K562 (cell line): ENCODE measurements at places on chromosomes 16 and 17.

DNA sequence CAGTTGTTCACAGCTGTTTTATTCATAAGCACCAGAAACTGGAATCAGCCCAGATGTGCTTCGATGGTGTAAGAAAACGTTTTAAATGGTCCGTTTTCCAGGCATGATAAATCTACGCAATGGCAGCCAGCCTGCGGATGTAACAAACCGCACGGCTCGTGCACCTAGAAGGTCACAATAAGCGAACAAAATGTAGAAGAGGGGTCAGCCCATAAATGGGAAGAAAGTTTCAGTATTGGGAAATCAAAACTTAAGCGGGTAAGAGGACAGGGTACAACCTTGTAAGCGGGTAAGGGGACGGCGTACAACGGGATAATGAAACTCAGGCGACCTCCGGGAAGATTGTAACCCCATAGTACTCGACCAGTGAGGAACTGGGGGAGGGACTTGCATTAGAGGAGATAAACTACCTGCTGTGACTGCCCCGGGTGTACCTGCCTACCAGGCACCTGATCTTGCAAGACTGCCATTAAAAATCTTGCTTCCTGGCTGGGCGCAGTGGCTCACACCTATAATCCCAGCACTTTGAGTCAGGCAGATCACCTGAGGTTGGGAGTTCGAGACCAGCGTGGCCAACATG, 66.6 kb downstream of the ANKRD11 start:
- DNase-seq, result no peak

DNA sequence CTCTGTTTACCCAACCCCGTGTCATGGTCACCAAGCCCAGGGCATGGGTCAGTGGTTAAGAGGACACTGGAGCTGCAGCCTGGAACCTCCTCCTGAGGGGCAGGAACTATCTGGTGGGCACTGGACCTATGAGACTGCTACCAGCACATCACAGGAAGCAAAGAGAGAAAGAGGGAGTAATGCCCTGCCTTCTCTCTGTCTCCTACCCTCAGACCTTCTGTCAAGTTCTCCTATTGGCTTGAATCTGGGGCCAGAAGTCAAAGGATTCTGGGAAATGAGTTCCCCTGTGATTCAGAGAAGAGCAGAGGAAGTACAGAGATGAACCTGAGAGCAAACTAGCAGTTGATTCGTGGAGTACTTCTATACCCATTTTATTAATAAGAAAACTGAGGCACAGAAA, 123.0 kb upstream of the GNAO1 start:
- no peak for DNase-seq

DNA sequence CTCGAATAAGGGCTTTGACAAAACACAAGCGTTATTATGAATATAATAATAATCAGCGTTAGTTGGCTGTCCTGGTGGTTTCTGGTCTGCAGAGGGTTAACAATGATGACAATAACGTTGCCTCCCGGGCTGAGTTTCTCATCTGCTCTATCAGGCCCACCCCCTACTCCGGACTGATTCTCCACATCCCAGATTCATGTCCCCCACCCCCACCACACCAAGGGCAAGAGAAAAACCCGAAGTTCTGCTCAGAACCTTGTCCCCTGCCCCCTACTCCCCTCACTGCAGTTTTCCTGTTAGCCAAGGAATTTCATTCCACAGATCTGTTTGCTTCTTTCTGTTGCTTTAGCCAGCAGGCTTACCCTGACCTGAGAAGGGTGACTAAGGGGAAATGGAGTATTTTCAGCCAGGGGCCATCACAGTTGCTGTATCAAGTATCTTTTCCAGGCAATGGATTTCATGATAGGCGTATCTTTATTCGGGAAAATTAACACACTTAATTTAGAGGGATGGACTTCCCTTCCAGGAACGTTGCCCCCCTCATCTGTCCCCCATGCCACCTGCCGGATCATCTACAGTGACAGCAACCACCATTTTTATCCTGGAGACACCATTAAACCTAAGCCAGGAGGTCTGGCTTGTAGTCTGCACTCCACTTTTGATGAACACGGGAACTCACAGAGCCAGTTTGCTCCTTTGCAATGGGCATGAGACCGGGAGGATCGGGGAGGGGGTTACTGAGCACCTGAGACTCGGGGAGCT, 23.7 kb downstream of the ALOX15 start:
- DNase-seq, result no peak

DNA sequence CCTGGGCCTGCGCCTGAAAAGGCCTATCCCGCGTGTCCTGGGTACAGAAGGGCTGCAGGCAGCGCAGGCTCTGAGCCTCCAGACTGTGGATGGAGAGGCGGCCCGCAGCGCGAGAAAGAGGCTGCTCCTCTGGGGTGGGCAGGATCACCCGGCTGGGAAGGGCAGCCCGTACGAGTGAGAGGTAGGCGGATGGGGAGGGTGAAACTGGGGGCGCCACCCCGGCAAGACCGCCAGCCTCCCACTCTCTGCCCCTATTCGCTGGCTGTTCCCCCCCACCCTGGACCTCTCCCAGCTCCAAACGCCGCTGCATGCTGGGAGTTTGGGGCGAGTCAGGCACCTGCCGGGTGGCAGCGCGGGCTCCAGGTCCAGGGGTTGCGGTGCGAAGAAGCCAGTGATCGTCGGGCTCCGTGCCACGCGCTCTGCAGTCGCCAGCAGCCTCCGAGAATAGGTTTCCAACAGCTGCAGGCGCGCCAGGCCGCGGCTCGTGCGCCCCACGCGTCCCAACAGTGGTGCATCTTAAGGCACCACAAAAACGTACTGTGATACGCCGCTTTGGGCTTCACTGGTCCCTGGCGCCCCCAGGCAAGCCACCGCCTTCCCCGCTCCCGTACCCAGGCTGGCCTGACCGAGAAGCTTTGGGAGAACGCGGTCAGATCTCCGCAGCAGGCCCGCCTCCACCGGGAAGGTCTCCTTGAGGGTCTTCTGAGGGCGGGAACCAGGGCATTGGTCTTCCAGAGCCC, 1.1 kb downstream of the NOXO1 start:
- no peak for DNase-seq

- DNase-seq, result peak; percentile 66
Measured at GRCh38 chr17:31391496-31391949, at the start of gene RAB11FIP4. Gene RAB11FIP4 (plus strand): TSS chr17:31391675. CDS start chr17:31391853, 178 bp downstream.

GRCh38 chr17:81712468-81713003, 452 bp downstream of the SLC25A10 start:
- DNase-seq, result peak; percentile 72

- DNase-seq, result peak; percentile 5
Measured at GRCh38 chr17:38921756-38922411, 3.5 kb upstream of the LASP1NB start.

- no peak for DNase-seq
Measured at GRCh38 chr16:79865918-79866317, 265.4 kb upstream of the MAF start.

DNA sequence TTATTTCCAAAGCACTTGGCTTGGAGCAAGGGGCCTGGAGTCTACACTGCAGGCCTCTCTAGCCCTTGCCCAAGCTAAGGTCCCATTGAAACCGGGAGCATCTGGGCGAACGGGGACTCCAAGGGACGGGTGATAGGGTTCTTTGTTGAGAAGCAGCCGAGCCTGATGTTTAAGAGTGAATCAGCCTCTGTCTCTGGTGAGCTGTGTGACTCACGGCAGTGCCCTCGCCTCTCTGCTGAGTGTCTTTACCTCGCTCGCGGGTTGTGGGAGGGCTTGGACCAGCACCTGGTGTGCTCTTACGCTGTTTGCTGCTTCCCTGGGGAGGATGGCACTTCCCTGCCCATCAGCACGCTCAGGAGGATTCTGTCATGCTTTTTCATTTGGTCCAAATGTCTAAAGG, 1.3 kb downstream of the HGS start:
- DNase-seq, result peak; percentile 35

DNA sequence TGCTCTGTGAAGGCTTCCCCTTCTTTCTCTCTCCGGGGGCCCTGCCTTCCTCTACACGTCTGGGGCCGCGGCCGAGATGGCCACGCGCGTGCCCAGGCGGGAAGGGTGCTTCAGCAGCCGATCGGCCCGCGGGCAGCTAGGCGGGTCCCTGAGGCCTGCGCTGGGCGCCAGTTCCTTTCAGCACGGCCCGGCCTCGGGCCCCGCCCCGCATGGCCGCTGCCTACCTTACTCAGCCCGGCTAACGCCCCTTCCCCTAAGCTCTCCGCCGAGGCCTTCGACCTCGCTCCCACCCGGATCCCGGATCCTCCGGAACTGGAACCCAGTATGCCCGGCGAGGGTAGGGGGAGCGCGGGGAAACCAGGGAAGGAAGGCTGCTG, 335 bp downstream of the TMEM11 start:
- DNase-seq, result peak; percentile 39

- no peak for DNase-seq
Measured at GRCh38 chr17:1367351-1367745, 32.7 kb downstream of the YWHAE start.

GRCh38 chr17:66135219-66135618, 56.7 kb downstream of the CEP112 start:
- DNase-seq, result no peak

GRCh38 chr17:3482852-3483251, 7.1 kb downstream of the ASPA start:
- no peak for DNase-seq

- DNase-seq, result peak; percentile 95
Measured at GRCh38 chr17:78421534-78422266, 43.3 kb downstream of the PGS1 start.

DNA sequence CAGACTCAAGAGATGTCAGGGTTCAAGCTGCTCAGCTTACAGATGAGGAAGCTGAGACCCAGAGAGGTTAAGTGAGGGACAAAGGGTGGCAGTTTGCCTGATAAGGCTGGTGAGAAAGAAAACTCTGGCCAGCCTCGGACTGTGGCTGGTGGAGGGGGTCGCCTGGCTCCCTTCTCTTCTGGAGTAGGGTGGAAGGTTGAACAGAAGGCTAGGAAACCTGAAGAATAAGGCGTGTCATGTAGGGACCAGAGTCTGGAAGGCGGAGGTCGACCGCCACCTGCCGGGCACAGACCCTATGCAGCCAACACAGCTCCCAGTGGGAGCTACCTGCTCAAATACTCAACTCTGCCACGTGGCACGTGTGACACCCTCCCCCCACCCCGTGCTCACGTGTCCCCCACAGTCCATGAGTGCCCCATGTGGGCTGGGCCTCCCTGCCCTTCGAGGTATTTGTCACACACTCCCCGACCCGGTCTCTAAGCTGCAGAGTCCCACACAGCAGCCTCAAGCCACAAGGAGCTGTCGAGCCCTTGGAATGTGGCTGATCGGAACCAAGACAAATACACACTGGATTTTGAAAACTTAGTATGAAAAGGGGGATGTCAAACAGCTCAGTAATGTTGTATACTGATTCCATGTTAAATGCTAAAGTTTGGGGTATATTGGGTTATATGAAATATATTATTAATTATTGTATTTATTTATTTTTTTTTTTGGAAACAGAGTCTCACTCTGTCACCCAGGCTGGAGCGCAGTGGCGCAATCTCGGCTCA, 11.8 kb downstream of the HID1 start:
- peak; percentile 91 for DNase-seq
